Fibroblast of mammary gland (primary cell): ENCODE measurements at places on chromosomes 6 and 20.

GRCh38 chr6:5854899-5855298 lies 151.8 kb downstream of the NRN1 start:
- DNase-seq = no peak

GRCh38 chr6:22208026-22208425 lies 88.8 kb downstream of the PRL start:
- DNase-seq = no peak

GRCh38 chr6:107290491-107290890 lies 168.9 kb downstream of the PDSS2 start:
- DNase-seq = no peak

DNA sequence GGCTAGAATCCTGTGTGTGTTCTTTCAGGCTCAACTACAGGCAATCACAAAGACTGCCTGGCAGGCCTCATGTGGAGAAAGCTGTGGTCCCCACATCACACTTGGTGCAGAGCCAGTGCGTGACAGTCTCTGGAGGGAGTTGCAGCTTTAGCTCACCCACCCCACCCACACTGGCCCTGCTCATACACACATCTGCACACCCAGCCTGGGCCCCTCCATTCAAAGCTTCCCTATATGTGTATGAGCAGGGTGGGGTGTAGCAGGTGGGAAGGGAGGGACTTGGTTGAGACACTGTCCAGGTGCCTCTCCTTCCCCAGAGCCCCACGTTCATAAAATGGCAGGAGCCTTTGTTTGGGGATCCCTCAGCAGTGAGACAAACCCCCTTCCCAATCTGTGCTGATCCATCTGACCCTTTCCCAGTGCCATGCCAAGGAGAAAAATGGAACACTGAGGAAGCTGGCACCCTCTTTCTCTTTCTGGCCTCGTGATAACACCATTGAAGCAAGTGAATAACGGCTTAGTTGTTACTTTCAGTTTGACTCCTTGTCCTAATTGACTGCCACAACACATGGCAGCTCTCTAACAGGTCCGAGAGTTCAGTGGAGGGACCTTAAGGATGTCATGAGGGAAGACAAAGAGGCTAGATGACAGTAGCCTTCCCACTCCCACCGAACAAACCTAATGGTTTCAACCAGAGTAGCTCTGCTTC lies 53.8 kb upstream of the NRSN1 start:
- no peak for DNase-seq

GRCh38 chr6:41591859-41592502 lies 45.8 kb downstream of the FOXP4 start:
- DNase-seq = peak; percentile 59

DNA sequence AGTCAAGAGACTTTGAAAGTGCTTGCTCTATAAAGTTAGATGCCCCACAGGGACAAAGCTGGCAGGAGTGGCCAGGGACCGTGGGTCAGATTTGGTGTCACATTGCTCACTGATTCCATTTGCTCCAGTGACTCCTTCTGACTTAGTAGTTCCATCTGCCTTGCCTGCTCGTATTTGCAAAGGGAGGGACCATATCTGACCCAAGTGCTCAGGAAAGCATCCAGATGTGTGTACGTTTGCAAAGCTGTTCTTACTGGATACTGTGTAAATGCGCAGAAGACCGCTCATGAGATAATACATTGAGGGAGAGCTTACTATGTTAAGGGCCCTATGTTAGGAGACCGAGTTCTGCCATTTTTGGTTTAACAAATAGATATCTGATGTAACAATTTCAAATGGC lies 21.2 kb upstream of the CCN6 start:
- no peak for DNase-seq

DNA sequence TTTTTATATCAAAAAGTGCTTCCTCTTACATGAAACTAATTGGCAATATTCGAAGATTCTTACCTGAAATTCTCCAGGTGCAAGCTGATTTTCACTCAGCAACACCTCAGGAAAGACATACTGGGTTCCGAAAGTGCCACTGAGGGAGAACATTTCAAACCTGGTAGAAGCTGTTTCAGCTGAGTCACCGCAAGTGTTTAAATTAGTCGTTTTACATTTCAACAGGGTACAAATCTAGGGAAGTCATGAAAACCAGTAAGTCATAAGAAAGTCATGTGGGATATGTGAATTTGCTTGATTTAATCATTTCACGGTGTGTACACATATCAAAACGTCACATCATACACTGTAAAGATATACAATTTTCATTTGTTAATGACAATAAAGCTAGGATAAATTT lies 25.3 kb upstream of the TAAR1 start:
- no peak for DNase-seq

- no peak for DNase-seq
Observed at GRCh38 chr6:43759907-43760206, 10.2 kb upstream of the VEGFA start.

- peak; percentile 68 for DNase-seq
Observed at GRCh38 chr6:11585426-11586016, 48.0 kb downstream of the TMEM170B start.

DNA sequence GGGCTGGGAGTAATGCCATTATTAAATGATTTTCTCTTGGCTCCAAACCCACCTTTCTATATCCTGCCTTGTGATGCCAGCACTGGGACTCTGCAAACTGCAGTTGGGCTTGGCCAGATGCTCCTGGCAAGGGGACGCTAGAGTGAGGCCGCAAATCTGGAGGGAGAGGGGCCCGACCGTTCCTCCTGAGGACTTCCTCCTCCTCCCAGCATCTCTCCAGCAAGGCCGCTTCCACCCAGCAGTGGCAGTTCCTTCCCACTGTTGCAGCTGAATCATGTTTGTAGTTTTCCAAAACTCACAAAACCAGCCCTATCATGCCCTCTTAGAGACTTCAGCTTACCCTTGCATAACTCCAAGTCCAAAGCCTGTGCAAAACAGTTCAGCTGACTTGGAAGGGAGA lies 244.4 kb downstream of the FOXA2 start:
- DNase-seq = no peak
